ENCODE measurements at places on chromosomes 16 and 17.

GRCh38 chr16:8892101-8892575 lies 10.0 kb downstream of the LITAFD start:
- DNase-seq: no peak

DNA sequence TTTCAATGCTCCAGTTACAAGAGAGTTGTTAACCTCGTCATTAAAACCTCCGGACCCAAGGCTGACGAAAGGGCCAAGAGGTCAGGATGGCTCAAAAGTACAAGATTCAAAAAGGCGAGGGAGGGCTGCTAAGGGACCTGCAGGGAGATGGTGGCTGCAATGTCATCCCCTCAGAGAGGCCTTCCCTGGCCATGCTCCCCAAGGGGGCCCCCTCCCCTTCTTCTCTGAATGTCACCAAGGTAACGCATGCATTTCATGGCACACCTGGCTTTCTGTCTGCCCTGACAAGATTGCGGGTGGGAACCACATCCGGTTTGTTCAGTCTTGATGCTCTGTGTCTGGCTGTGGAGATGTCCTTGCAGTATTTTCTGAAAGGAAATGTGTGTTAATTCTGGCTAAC lies 89.9 kb downstream of the C16orf78 start:
- peak; percentile 71 for DNase-seq

DNA sequence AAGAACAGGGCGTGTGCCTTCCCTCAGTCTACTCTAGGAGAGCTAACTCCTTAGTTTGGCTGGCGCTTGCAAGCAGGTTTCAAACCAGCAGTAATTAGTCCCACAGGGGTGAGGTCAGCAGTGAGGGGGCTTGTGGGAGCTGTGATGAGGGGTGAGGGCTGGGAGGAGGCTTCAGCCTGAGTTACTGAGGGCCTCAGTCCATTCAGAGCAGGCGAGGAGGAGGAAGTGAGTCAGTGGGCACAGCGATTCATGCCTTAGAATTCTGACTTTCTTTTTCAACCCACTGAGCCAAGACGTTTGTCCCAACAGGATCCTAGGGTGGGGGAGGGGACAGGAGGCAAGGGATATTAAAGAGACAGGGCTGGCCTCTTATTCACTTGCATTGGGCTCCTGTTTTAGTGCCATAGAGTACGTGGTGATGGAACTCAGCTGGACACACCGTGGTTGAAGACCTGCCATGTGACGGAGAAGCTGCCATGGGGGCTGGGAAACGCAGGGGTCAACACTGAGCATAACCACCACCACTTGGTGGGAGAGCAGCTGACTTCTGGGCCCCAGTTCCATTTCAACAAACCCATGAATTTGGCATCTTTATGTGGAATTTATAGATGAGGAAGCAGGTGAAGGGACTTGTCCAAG lies 8.3 kb upstream of the ITGA3 start:
- no peak for DNase-seq

DNA sequence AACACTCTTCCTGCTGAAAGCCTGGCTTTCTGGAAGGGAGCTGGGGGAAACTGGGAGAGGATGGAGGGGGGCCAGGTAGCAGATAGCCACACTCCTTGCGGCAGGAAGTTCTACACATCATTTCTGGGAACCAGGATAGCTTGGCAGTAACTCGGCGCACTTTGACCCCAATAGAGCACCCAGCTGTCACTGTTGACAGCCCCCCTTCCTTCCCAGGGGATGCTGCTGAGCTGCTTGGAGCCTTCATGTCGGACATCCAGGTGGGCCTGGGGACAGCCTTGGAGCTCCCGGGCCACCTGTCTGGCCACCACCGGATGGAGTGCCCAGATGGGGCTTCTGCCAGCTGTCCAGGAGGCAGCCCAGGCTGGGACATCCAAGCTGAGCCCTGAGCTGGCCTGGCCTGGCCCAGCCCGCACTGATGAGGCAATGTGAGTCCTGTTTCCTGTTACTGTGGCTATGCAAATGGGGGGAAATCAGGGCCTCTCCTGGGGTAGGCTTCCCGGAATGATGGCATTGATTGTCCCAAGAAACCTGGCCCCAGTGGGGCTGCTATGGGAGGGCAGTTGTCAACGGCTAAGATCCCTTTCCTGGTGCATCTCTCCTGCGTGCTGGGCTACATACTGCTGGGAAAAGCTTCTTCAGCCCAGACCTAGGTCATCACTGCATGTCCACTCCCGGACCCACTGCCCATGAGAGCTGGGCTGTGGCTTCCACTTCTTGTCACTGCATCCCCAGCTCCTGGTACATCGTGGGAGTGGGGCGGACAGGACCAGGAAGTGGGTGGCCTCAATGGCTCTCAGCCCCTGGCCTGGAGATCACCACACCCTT lies 50.0 kb downstream of the SOCS1 start:
- no peak for DNase-seq

DNA sequence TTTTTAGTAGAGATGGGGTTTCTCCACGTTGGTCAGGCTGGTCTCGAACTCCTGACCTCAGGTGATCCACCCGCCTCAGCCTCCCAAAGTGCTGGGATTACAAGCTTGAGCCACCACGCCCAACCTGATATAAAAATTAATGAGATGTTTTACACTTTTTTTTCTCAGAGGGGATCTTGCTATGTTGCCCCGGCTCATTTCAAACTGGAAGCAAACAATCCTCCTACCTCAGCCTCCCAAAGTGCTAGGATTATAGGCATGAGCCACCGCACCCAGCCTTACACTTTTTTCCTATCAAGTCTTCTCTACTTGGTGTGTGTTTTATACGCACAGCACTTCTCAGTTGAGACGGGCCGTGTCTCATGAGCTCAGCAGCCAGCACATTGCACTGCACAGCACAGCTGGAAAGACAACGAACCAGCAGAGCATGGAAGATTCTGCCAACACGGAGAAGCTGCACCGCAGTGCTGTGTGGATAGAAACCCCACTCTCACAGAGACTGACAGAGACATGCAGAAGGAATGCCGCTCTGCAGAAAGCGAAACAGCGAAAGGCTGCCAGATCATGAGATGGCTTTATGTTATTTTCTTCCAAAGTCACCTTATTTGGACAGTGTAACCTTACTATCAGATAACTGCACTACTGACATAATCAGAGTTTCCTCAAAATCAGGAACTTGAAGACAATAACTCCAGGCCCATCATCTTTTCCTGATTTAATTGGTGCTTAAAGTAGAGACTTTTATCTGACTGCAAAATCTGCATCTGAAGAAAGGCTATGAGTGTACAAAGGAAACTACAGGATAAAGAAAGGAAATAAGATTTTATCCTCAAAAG lies 6.5 kb upstream of the QRICH2 start:
- no peak for DNase-seq

DNA sequence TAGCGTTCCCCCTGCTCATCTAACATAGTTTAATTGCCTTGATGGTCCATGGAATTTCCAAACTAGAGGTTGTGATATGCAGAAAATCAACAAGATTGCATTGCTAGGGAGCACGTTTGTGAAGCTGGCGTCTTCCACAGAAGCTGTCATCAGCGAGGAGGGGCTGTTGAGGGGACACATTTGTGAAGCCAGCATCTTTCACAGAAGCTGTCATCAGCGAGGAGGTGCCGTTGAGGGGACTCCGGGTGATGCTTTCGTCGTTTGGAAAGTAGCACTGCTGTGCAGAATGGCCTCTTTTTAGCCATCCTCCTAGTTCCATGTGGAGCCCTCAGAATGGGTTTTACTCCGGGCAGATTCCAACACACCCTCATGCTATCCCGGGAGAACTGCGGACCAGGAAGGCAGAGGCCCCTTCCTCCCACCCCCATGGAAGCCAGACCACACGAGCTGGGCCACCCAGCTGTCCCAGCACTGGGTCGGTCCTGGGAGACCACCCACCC lies 119.6 kb upstream of the CHMP6 start:
- DNase-seq: no peak

DNA sequence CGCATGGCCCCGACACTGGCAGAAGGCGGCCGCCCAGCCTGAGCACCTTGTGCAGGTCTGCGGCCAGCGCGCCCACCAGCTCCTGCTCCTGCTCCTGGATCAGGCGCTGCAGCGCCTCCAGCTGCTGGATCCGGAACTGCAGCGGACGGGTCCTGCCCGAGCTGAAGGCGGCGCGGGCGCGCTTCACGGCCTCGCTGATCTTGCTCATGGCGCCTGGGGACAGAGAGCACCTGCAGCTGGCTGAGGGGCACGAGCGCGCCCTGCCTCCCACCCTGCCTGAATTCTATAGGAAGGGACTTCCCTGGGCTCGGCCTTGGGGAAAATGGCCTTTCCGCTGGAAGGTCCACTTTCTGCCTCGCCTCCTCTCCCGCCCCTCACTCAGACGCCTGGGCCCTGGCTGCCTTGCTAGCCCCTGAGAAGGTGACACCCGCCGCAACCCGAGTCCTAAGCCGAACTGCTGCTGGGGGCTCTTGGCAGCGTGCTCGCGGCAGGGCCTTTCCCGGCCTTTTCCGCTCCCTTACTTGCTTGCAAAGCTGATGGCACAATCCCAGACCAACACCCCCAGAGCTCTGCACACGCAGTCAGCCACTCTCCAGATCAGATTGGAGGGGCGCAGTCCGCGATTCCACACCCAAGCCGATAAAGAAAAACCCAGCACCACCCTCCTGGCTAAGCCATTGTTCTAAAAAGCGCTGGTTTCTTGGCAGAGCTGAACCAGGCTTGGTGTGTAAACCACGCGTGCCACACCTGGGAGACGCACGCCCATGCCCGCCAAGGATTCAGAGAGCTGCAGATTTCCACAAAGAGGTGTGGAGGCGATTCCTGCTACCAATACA lies 3.0 kb downstream of the ALDH3A1 start:
- peak; percentile 95 for DNase-seq

DNA sequence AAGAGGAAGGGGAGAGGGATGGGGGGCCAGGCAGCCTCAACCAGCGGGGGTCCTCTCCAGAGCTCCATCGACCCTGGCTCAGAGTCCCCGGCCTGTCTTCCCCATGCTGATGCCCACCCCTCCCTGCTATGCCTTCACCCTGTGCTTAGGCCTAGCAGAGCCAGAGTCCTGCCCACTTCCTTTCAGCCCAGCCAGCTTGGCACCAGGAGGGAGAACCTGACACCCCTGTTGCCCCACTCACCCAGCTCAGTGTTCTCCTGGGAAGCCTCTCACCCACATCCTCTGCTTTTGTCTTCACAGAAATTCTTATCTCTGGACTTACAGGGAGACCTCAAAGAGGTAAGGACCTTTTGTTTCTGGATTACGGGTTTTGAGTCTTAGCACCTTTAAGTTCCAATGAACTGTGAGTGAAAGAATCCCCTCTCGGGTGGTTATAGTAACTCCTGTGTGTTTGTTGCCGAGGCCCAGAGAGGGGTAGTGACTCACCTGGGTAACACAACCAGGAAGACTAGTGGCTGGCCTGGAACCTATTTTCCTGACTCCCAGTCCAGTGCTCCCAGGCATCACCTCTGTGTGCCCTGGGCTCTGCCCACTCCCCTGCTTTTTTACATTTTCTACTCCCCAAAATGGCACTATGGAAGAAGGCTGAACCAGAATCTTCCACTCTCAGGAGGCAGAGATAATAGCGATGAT lies 53.3 kb downstream of the CES1 start:
- peak; percentile 23 for DNase-seq

DNA sequence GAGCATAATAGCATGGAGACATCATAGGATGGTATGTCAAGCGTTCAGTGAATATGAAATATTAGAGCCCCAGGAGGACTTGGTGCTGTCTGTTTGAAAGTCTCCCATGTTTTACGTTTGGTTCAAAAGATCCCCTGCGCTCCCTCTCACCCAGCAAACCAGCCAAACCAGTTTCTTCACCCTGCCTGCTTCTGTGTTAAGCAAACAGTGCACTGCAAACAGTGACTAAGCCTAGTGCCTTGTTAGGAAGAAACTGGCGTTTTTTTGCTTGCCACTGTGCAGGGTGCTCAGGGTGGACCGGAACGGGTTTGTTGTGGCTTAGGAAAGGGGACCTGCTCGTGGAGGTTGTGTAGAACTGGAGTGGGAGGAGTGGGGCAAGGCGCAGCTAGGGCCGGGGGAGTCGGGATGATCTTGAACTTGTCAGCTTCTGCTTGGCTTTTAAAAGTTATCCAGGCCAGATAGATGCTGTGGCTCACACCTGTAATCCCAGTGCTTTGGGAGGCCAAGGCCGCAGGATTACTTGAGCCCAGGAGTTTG lies 7.7 kb downstream of the CDH1 start:
- no peak for DNase-seq

DNA sequence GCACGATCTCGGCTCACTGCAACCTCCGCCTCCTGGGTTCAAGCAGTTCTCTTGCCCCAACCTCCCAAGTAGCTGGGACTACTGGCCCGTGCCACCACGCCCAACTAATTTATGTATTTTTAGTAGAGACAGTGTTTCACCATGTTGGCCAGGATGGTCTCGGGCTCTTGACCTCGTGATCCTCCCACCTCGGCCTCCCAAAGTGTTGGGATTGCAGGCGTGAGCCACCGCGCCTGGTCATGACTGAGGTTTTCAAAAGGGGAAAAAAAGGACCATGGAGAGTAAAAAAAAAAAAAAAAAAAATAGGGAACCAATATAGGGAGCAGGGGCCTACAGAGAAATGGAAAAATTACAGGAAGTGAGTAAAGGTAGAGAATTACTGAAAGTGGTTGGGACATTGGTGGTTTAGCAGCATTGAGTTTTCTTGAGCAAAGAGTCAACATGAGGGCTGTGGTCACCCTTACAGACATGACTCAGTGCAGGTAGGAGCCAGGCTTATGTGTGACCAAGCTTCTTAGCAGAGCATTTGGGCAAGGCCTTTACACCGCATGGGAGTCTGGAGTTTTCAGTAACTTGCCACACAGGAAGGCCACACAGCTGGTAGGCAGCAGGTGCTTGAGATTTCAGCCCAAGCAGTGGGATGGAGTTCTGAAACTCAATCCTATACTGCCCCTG lies 447.3 kb downstream of the HS3ST3B1 start:
- DNase-seq: no peak

- DNase-seq: no peak
These were observed 17.3 kb downstream of the CDR2 start for GRCh38 chr16:22356930-22357634.

DNA sequence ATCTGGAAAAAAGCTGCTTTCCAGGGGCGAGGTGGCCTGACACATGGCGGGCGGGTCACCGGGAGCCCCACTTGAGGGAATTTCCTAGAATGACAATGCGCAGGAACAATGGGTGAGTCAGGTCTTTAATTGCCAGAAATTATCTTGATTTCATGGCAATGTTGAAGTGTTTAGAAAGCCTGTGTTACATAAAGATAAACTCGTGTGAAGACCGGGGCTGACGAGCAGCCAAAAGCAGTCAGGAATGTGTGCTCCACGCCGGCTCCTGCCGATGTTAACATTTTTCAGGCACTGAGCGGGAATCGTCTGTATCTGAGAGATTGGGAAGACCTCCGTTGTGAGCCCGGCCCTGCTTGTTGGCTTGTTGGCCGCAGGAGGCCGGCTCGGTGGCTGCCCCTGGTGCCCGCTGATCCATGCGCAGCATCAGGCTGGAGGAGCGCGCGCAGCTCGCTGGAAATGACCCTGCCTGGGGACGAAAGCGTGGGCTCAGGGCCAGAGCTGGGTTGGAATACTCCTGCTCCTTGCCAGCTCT lies 353.1 kb downstream of the FOXL1 start:
- DNase-seq: no peak

- DNase-seq: peak; percentile 75
These were observed 1.4 kb downstream of the AXIN2 start for GRCh38 chr17:65559804-65560627.

GRCh38 chr16:66714654-66715307 lies 18.2 kb upstream of the CMTM4 start:
- no peak for DNase-seq

GRCh38 chr16:85197611-85198566 lies 85.6 kb upstream of the CIBAR2 start:
- DNase-seq: no peak

GRCh38 chr17:68804777-68805520 lies 150.2 kb downstream of the ABCA8 start:
- DNase-seq: no peak
